ENCODE measurements at places on chromosomes 5 and 9.
A peak's percentile ranks its signal among the peaks of the same experiment; 100 is the strongest.

DNA sequence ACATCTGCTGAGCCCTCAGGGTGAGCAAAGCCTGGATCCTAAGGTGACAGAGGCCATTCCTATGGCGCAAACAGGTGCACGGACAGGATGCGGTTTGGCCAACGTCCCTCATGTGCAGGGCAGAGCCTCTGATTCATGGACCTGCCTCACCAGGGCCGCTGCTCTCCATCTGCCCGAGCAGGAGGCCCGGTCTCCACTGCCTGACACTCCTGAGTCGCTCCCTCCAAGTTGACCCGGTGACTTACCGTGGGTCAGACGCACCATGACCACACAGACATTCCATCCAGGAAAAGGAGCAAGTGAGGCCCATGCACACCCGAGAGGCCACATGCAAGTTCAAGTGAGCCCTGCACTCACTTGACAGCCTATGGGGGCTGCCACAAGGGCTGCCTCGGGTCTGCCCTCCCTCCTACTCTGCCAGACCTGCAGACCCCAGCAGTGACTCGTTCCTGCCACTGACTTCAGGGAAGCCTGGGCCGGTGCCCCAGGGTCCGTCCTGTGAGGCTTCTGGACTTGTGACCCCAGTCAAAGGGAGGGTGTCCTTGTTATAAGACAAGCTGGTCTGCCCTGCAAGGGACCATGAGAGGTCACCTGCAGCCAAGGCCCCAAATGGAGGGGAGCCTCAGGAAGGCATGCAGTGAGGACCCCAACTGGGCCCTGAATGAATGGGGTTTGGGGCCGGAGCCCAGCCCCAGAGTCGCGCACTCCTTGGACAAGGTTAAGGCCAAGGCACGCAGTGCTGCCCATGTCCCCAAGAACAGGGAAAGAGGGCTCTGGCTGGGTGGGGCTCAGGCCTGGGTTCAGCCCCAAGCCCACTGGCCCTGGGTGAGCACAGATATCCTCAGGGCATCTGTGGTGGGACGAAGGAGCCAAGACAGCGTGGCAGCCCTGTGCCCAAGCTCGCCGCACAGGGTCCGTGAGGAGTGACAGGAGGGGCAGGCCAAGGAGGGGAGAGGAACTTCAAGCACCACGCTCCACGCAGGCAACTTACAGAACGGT, 10.1 kb downstream of the BRD3OS start:
- no peak for DNase-seq
- H3K27ac ChIP-seq, result no peak overlapping the region
- H3K36me3 ChIP-seq, result peaks cover 97% of the 10 kb centered on the region
- H3K4me1 ChIP-seq, result no peaks in the 10 kb centered on the region

- H3K27me3 ChIP-seq, result peaks cover 37% of the 10 kb centered on the region
- H3K4me1 ChIP-seq, result no peaks in the 10 kb centered on the region
- H3K4me3 ChIP-seq, result no peak overlapping the region
- H3K27ac ChIP-seq, result no peak overlapping the region
Observed at GRCh38 chr9:118165451-118165850, 461.2 kb downstream of the TLR4 start.

GRCh38 chr5:73943397-73943796, 317.4 kb downstream of the ARHGEF28 start:
- no peaks in the 10 kb centered on the region for H3K27me3 ChIP-seq
- H3K4me3 ChIP-seq, result no peak overlapping the region
- no peak overlapping the region for H3K27ac ChIP-seq
- no peak for DNase-seq
- no peaks in the 10 kb centered on the region for H3K36me3 ChIP-seq

DNA sequence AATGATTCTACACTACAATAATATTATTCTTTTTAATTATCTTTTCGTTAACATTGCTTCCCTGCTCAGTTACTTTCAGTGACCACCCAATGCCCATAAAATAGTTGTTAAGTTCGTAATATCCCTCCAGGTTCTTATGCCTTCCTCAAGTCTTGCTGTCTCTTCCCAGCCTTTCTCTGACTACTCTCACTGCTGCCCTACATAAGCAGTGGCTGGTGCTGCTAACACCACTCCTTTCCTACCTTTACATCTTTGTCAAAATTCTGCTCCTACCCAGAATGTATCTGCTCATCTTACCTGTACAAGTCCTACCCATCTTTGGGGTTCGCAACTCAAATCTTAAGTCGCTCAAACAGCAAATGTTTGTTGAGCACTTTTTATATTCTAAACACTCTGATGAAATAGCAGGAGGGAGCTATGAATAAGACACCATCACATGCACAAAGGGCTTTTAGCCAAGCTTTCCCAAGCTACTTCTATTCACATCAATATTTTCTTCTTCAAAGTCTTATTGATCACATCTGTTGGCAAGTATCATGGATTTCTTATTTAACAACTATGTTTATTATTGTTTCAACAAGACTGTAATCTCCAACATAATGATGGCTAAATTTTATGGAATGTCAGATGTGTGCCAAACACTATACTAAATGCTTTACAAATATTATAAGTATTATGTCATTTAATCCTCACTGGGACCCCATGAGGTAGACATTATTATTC, 29.5 kb downstream of the SLC25A46 start:
- DNase-seq, result no peak
- peaks cover 4% of the 10 kb centered on the region for H3K4me1 ChIP-seq
- no peak overlapping the region for H3K27ac ChIP-seq
- H3K36me3 ChIP-seq, result peaks cover 10% of the 10 kb centered on the region
- no peak overlapping the region for H3K4me3 ChIP-seq

DNA sequence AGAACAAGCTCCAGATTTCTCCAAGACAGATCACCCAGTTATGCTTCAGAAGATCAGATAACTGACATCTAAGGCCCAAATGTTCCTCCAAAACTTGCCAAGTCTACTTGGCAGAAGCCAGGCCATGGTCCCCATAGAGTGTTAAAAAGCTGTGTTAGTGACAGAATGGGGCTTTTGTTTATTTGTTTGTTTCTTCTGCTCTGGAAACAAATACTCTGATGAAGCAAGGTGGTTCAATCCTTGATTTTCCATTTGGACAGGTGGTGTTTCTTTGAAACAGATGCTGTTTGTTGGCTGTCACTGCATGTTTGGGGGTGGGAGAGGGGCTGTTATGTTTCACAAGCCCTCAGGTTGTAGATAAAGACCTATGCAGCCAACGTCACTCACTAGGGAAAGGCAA, 264.0 kb downstream of the FAM114A2 start:
- H3K36me3 ChIP-seq, result no peaks in the 10 kb centered on the region
- DNase-seq, result no peak
- no peaks in the 10 kb centered on the region for H3K27me3 ChIP-seq
- H3K27ac ChIP-seq, result no peak overlapping the region
- no peaks in the 10 kb centered on the region for H3K4me1 ChIP-seq
- no peak overlapping the region for H3K4me3 ChIP-seq

DNA sequence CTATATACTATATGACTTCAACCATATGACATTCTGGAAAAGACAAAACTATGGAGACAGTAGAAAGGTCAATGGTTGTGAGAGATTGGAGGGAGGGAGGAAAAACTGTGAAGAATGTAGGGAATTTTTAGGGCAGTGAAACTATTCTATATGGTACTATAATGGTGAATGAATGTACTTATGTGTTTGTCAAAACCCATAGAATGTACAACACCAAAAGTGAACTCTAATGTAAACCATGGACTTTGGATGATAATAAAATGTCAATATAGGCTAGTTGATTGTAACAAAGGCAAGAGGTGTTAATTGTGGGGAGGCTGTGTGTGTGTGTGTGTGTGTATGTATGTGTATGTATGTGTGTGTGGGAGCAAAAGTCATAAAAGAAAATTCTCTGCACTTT, 10.8 kb upstream of the STOM start:
- no peak for DNase-seq
- no peak overlapping the region for H3K27ac ChIP-seq
- H3K4me3 ChIP-seq, result no peak overlapping the region
- H3K36me3 ChIP-seq, result no peaks in the 10 kb centered on the region
- H3K27me3 ChIP-seq, result no peaks in the 10 kb centered on the region
- H3K4me1 ChIP-seq, result no peaks in the 10 kb centered on the region

DNA sequence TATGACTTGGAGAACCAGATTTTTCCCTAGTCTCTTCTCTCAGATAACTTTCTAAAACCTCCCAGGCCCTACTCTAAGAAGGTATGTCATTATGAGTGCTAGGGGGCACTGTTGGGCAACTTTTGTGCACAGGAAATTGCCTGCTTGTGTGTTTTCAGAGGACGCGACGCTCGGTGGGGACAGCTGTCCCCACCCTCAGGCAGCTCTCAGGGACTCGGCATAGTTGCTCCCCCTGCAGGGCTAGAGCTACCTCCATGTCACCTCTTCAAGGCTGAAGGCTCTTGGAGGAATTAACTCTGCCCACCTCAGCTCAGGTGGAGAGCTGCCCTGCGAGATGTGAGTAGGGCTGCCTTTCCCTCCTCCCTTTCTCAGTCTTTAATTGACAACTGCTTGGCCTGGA, 10.2 kb upstream of the TIFAB start:
- H3K4me3 ChIP-seq, result no peak overlapping the region
- DNase-seq, result no peak
- H3K27me3 ChIP-seq, result peaks cover 49% of the 10 kb centered on the region
- H3K36me3 ChIP-seq, result no peaks in the 10 kb centered on the region
- no peaks in the 10 kb centered on the region for H3K4me1 ChIP-seq

DNA sequence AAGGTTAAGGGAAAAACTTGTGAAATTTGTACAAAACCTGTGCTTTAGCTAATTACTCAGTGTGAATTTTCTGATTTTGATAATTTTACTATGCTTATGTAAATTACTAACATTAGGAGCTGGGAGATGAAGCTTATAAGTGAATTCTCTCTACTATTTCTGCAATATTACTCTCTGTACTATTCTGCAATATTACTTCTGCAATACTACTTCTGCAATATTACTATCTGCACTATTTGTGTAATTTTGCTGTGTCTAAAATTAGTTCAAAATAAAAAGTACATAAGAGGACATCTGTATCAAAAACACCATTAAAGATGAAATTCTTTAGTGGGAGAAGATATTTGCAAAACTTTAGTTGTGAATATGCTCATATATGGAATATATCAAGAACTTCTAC, 62.9 kb downstream of the C9 start:
- no peaks in the 10 kb centered on the region for H3K36me3 ChIP-seq
- H3K4me1 ChIP-seq, result no peaks in the 10 kb centered on the region
- no peaks in the 10 kb centered on the region for H3K27me3 ChIP-seq
- DNase-seq, result no peak

DNA sequence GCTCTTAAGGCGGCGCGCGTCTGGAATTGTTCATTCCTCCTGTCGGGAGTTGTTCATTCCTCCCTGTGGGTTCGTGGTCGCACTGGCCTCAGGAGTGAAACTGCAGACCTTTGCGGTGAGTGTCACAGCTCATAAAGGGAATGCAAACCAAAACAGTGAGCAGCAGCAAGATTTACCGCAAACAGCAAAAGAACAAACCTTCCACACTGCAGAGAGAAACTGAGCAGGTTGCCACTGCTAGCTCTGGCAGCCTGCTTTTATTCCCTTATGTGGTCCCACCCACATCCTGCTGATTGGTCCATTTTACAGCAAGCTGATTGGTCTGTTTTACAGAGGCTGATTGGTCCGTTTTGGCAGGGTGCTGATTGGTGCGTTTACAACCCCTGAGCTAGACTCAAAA, 1365.3 kb upstream of the WWC1 start:
- DNase-seq, result no peak
- no peak overlapping the region for H3K27ac ChIP-seq
- H3K36me3 ChIP-seq, result no peaks in the 10 kb centered on the region
- no peaks in the 10 kb centered on the region for H3K27me3 ChIP-seq

DNA sequence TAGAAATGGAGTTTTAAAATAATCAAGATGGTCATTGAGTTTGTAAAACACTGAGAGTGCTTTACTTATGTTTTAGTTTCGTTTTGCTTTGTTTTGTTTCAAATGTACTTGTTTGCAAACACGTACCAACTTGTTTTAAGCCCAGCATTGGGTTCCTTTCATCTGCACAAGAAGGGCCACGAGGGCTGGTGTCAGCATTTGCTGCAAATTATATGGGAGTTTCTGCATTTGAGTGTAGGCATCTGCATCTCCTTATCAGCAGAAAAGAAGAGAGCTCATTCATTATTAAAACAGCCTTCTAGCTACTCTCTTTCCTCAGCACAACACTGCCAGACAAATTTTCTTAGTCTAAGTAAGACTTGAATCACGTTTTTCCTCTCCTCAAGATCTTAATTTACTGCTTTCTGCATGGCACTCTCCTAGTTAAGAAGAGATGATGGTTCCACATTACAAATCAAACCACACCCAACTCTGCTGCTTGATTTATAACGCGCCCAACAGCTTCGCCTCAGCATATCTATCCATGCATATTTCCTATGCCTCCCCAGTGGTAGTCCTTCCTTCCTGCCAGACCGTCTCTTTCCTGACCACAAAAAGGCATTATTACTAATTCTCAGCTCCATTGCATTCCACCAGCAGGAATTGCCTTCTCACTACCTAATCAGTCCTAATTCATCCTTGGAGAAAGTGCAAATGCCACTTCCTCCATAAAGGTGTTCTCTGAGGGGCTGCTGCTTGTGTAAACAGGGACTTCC, 95.2 kb upstream of the CAST start:
- no peak overlapping the region for H3K4me3 ChIP-seq
- no peaks in the 10 kb centered on the region for H3K27me3 ChIP-seq
- no peak for DNase-seq
- no peaks in the 10 kb centered on the region for H3K4me1 ChIP-seq
- no peak overlapping the region for H3K27ac ChIP-seq

- peaks cover 93% of the 10 kb centered on the region for H3K36me3 ChIP-seq
- H3K4me1 ChIP-seq, result no peaks in the 10 kb centered on the region
- no peak for DNase-seq
- no peaks in the 10 kb centered on the region for H3K27me3 ChIP-seq
- no peak overlapping the region for H3K4me3 ChIP-seq
Observed at GRCh38 chr5:178221282-178221681, 11.3 kb downstream of the PHYKPL start.

GRCh38 chr9:21709464-21710058, 92.9 kb upstream of the MTAP start:
- H3K4me1 ChIP-seq, result no peaks in the 10 kb centered on the region
- H3K4me3 ChIP-seq, result no peak overlapping the region
- H3K27ac ChIP-seq, result no peak overlapping the region
- peaks cover 13% of the 10 kb centered on the region for H3K27me3 ChIP-seq
- no peaks in the 10 kb centered on the region for H3K36me3 ChIP-seq

GRCh38 chr9:36665921-36666431, 93.3 kb downstream of the MELK start:
- no peak for DNase-seq
- no peaks in the 10 kb centered on the region for H3K4me1 ChIP-seq
- H3K27ac ChIP-seq, result no peak overlapping the region
- H3K27me3 ChIP-seq, result no peaks in the 10 kb centered on the region
- H3K4me3 ChIP-seq, result no peak overlapping the region

DNA sequence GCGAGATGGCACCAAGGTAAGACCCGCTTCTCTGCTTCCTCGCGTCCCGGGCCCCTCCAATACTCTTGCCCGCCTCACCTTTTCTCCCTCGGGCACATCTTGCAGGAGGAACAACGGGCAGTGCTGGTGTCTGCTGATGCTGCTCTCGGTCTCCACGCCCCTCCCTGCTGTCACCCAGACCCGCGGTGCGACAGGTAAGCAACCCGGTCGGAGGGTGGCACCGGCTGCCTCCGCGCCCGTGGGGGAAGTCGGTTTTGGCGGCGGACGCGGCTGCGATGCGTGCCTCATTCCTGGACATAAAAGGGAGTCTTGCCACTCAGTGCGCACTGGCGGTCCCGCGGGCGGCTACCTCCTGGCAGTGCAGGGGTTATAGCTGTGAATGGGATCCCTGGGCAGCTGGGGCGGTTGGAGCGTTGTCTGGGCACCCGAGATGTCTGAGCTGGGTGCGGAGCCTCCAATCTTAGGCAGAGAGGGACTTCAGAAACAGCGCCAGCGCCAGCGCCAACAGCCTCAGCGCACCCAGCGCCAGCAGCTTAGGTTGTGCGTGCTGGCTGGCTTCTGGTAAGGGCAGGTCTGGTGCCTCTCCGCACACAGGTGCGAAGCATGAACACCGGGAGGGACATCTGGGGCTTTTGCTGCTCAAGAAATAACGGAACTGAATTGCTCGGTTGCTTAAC, 488 bp downstream of the COL15A1 start:
- H3K4me1 ChIP-seq, result peaks cover 22% of the 10 kb centered on the region
- no peaks in the 10 kb centered on the region for H3K36me3 ChIP-seq
- H3K27me3 ChIP-seq, result no peaks in the 10 kb centered on the region
- H3K27ac ChIP-seq, result peak overlapping the region; percentile 85
- DNase-seq, result no peak
